ENCODE measurements at places on chromosomes 6 and 20.

DNA sequence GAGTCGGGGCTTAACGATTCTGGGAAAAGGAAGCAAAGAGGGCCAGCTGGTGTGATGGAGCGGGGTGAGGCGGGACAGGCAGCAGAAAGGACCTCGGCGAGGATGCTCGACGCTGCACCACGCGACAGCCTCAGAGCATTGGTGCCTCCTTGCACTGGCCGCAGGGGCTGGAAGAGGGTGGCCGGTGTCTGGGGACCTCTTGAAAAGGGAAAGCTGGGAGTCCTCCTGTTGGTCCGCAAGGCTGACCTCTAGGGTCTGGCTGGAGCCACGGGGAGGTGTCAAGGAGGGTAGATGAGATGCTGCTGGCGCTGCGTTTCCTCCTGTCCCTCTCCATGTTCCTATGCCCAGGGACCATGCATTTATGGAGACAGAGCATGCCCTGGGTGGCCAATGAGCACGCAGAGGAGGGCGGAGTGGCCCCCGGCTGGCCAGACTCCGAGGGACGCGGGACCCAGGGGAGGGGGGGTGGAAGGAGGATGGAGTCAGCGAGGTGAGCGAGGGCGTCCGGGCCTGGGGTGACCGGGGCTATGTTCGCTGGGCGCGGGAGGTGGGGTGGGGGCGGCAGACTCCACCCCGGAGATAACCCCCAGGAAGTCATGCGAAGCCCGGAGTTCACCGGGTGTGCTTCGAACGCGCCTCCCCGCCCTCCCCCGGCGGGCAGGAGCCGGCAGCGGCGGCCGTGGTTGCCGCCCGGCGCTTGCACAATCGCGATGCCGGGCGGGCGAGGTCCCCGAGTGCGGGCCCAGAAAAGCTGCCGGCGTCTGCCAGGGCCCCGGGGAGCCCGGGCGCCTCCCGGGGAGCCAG is at the start of gene CYP24A1:
Gene CYP24A1 (minus strand): TSS at position 334 of the 804 bp plus-strand sequence. CDS start 407 bp downstream, outside the sequence.
- no peak for DNase-seq

DNA sequence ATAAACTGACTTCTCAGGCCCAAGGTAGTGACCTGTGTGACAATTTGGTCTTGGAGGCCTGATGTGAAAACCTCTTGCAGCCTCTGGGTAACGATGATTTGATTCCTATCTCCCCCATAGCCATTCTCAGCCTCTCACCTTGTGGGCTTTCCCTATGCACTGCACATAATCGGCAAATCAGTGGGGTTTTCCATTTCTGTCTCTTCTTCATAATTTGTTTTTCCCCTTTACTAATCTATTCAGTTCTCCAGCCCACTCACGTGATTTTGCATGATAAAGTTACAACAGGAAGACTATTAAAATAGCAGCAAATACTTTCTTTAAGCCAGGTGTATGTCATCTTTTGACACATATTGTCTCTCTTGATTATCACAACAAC is 893.7 kb downstream of the TFAP2A start:
- DNase-seq = no peak

DNA sequence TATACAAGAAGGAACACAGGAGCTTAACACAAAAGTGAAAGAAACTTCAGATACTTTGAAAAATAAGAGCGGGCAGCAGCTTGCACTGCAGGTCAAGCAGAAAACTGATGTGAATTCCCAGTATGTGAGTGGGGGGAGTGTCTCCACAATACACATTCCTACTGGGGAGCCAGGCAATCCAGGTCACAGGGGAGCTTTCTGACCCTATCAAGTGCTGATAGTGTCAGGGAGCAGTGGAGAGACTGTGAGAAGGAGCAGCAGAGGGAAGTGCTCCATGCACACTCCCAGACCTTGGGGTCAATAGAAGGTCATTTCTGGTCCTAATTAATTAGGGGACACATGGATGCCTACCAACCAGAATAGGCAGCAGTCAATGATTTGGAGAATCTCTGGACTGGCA is 59.4 kb downstream of the PDSS2 start:
- DNase-seq = no peak

GRCh38 chr6:131015630-131016263 is 47.3 kb downstream of the EPB41L2 start:
- DNase-seq = peak; percentile 75

- no peak for DNase-seq
Observed at GRCh38 chr6:38507173-38507572, 132.6 kb downstream of the BTBD9 start.

DNA sequence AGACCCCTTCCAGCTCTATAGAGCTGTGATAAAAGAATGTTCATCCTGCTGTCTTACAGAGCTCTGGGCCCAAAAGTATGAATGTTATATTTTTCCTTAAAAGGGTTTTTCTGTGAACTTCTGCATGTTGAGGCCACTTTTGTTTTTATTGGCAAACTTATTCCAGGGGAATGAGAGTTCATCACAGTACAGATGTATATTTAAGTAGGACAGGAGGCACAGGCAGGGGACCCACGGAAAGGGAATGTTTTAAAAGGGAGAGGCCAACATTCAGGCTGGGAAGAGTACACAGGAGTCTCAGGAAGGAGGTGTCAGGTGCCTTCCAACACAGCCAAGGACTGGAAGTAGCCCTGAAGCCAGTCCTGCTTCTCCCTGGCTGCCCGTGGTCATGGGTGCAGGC is 148.4 kb downstream of the EYA2 start:
- no peak for DNase-seq

DNA sequence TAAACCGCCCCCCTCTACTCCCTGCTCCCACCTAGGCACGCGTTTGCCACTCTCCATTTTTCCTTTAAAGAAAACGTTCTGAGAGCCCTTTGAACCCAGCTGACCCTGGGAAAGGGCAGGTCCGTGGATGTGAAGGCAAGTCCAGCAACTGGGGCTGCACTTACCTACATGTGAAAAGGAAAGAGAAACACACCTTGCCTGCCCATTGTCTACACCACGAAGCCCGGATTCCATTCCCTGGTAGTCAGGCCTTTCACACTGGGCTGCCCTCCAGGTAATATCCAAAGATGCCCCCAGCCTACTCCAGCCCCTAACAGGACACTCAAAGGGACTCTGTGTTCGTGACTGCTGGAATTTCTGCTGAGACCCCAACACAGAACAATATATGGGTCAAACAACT is 94.4 kb downstream of the CD83 start:
- no peak for DNase-seq

DNA sequence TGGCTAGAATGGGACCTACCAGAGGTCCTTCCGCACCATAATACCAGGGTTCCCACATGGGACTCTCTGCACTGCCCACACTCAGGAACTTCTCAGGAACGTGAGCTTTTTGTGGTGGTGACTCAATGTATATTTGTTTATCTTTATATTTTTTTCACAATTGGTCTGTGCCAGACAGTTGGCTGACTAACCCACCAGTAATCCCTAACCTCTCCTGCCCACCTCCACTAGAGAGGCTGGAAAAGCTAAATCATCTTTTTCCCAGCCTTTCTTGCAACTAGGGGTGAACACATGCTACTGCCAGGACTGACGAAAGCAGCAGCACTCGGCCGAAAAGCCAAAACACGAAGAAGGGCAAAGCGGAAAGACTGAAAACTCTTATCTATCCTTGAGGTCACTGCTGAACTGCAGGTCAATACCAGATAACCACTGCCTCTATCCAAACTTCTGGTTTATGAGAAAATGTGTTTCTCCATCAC is 112.9 kb downstream of the TRERF1 start:
- peak; percentile 99 for DNase-seq

GRCh38 chr20:47205577-47206123 is 150.8 kb downstream of the ZMYND8 start:
- peak; percentile 68 for DNase-seq

- no peak for DNase-seq
Observed at GRCh38 chr20:57498425-57499400, 26.2 kb downstream of the CTCFL start.

GRCh38 chr20:3121271-3121911 is 36.9 kb upstream of the AVP start:
- no peak for DNase-seq

DNA sequence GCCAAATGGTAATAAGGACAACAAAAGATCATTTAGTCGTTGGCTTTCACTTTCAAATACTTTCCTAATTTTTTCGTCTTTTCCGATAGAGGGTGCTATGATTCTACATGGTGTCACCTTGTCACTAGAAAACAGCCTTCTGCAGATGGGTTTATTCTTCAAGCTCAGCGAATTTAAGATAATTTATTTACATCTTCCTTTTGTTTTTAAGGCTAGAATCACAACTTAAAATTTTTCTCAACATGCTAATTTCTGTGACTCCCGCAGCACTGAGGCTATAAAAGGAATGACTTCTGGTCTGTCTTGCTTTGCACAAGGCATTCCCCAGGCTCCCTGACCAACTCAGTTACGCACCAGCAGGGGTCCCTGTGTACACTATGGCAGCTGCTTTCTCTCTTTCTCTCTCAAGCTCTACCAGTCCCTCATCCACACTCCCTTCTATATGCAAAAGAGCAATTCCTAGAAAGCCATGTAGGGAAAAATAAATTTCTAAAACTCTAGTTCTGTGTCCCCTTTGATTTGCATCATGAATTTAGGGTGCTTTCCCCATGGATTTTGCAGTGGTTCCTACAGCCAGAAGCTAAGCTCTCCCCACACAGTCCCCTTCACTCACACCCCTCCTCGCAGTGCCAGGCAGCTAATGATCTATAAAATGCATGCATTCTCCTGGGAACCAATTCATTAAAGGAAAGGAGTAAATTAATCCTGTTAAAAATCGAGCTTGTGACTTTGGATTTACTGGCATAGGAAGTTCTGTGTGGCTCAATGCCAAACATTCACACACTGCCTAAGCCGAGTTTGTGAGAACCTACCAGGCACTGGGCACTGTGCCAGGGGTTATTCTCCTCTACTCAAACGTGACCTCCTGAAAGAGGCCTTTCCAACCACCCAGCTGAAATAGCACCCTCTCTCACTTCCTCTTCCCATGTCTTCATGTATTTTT is 74.5 kb downstream of the DCDC2 start:
- peak; percentile 75 for DNase-seq

DNA sequence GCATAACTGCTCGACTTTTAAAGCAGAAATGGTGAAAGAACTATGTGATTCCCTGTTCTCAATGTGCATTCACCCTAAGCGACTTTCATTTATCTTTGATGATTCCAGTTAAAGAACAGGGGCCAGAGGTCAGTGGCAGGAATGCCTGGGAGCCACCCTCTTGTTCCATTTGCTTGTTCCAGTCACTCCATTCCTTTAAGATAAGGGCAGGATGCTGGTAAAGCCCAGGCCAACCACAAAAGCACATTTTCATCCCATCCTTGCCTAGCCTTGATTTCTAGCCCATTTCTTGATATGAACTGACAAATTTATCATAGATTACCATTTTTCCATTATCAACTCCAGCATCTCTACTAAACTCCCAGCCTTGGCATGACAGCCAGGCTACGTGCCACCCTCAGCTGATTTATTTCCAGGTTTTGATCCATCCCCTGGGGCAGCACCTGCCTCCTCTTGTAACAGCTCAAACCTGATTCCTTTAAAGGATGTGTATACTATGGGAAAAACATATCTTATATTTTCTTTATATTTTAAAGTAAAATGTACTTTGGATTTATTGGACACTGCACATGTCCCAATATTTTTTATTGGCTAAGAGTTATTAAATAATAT is 19.2 kb downstream of the HMGN3 start:
- peak; percentile 44 for DNase-seq

GRCh38 chr6:42937548-42938427 is 8.5 kb downstream of the CNPY3 start:
- no peak for DNase-seq

- DNase-seq = peak; percentile 82
Observed at GRCh38 chr6:16334671-16335070, 96.3 kb downstream of the GMPR start.

DNA sequence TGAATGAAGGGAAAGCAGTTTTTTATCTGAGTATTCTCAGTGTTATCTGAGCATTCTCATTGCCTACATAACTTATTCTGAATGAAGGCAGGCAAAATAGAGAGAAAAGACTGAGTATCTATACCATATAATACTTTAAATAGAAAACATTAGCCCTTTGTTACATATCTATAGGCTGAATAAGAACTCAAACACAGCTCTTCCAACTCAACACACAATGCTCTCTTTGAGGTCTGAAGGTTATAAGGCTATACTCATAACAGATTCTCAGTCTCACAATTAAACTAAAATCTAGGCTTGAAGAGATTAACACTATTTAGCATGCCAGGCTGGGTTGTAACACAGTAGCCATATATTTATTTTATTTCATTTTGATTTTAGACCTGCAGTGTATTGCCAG is 56.9 kb downstream of the EYS start:
- no peak for DNase-seq

GRCh38 chr6:2810092-2810671 is 31.5 kb downstream of the SERPINB1 start:
- DNase-seq = no peak

- DNase-seq = peak; percentile 36
Observed at GRCh38 chr6:20211941-20212391, 303 bp downstream of the MBOAT1 start.

GRCh38 chr6:162200041-162200440 is 527.5 kb downstream of the PRKN start:
- DNase-seq = no peak

- DNase-seq = no peak
Observed at GRCh38 chr20:43976547-43976946, 61.9 kb downstream of the TOX2 start.

GRCh38 chr20:62887860-62888239 is 26.2 kb upstream of the TCFL5 start:
- DNase-seq = no peak

GRCh38 chr6:29793036-29793356 is 34.6 kb upstream of the HLA-G start:
- no peak for DNase-seq

- no peak for DNase-seq
Observed at GRCh38 chr20:8205996-8206395, 73.9 kb downstream of the PLCB1 start.

DNA sequence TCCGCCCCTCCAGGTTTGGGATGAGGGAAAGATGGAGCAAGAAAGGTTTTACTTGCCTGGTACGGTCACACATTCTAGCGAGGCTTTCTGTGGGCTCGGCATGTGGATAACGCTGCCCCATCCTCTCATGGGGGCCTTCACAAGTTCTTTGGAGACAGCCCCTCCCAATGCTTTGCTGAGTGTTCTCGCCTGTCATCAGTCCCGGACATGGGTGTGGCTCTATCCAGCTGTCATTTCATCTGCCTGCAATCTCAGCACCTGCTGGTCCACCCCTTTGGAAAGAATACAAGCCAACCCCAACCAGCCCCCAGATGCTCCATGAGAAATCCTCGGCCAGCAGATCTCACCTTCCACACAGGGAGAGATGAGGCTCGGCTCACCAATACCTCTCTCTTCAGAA is 30.3 kb upstream of the MDGA1 start:
- no peak for DNase-seq

DNA sequence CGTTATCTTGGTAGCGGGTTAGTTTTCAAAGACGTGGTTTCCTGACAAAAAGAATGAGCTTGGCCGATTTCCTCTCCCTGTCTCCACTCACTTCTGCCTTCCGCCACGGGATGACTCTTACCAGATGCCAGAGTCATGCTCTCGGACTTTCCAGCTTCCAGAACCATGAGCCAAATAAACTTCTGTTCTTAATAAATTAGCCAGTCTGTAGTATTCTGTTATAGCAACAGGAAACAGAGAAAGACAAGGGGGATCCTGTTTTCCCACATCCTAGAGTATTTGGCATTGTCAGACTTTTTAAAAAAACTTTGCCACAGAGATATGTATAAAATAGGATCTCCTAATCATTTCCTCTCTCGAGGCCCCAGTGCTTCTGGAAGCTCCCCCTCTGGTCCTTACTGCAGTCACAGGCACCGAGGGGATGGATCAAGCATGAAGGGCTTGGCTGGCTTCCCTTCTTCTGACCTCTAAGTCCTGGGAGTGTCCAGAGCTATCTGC is 84.9 kb upstream of the NAA20 start:
- DNase-seq = peak; percentile 90

- no peak for DNase-seq
Observed at GRCh38 chr6:42693725-42694323, 28.6 kb downstream of the PRPH2 start.

Data from astrocyte (in vitro differentiated cells and primary cell).